ENCODE measurements at places on chromosomes 4 and X.

- no peak for DNase-seq
Observed at GRCh38 chr4:189215574-189215973, 725.1 kb upstream of the FRG1 start.

GRCh38 chr4:173270312-173271027, 63.7 kb downstream of the HMGB2 start:
- DNase-seq, result no peak

DNA sequence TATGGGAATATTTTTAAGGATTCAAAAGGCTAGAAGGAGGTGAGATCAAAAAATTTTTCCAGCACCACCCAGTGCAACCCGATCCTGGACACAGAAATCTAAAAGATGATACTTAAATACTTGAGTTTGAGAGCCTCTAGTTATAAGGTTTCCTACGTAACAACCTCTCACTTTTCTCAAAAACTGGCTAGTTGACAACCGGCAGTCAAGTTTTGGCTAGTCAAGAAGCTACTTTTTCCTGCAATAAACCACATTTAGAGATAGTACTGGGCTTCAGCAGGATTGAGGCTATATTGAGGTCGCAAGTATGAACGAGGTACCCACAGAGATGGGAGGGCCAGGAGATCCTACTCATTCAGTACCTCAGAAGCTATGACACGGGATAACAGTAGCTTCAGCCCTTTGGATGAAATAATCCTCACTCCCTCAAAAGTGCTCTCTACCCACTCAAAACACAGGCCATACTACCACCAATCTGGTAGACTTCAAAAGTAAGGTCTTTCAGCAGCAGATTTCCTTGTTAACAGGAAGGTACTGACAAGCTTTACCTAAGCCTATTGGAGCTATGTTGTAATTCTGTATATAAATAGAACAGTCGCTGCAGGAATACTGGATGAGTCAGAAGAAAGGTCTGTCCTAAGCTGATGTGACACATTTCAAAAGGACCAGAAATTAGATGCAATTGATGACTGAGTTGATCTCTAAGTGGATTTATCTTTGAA, 1.5 kb upstream of the TSPAN5 start:
- no peak for DNase-seq

GRCh38 chrX:40331762-40332161, 234.0 kb upstream of the BCOR start:
- no peak for DNase-seq

- no peak for DNase-seq
Observed at GRCh38 chr4:16158504-16158852, 67.8 kb downstream of the TAPT1 start.

DNA sequence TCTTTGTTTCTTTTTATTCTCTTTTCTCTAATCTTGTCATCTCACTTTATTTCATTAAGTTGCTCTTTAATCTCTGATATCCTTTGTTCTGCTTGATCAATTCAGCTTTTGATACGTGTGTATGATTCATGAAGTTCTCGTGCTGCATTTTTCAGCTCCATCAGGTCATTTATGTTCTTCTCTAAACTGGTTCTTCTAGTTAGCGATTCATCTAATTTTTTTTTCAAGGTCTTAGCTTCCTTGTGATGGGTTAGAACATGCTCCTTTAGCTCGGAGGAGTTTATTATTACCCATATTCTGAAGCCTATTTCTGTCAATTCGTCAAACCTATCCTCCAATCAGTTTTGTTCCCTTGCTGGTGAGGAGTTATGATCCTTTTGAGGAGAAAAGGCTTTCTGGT, 1045.0 kb upstream of the ADGRL3 start:
- DNase-seq, result no peak
